Stimulated activated CD8-positive, alpha-beta memory T cell treated with anti-CD3 and anti-CD28 coated beads, Interleukin-12 subunit alpha, Interleukin-12 subunit beta, amount 100 ng/mL, for 4 hours (primary cell): ENCODE measurements at places on chromosomes 5 and 9.

DNA sequence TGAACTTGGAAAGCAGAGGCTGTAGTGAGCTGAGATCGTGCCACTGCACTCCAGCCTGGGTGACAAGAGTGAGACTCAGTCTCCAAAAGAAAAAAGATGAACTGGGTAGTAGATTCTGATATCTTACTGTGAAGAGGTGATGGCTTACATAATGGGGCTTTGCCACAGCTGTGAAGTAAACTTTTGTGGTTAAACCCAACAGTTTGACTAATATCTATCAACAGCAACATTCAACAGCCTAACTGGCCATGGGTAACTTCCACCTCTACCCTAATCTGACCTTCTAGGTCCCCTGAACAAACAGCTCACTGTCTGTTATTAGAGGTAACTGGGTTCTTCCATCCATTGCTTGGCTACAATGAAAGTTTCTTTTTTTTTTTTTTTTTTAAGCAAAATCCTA, 52.1 kb downstream of the TLE1 start:
- DNase-seq = no peak

DNA sequence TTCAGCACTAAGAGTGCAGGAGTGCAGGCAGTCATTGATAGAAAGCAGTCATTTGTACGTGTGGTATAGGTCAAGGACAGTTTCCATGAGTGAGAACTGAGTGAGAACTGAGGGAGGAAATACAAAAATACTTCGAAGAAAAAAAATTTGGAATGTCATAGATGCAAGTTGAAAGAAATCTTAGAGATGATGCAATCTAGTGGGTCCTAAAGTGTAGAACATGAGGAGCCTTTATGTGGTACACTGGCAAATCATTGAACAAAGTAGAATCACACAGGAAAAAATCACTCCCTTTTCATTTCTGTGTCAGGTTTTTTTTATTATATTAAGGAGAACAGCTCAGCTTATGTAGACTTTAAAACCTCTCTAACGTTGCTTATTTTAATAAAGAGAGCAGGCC, 26.4 kb upstream of the SLC1A1 start:
- DNase-seq = no peak

DNA sequence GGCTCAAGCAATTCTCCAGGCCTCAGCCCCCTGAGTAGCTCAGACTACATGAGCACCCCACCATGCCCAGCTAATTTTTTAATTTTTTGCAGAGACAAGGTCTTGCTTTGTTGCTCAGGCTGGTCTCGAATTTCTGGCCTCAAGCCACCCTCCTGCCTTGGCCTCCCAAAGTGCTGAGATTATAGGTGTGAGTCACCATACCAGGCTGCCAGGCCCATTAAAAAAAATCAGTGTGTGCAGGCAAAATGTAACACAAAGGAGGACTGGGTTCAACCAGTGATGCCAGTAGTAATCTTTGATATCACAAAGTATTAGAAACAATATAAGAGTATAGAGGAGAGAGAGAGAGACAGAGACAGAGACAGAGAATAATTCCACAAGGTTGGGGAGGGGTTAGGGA, 322.7 kb downstream of the MSX2 start:
- no peak for DNase-seq

GRCh38 chr5:116145416-116145815, 60.6 kb downstream of the COMMD10 start:
- DNase-seq = no peak

GRCh38 chr9:134361426-134361825, 35.2 kb downstream of the RXRA start:
- DNase-seq = no peak

DNA sequence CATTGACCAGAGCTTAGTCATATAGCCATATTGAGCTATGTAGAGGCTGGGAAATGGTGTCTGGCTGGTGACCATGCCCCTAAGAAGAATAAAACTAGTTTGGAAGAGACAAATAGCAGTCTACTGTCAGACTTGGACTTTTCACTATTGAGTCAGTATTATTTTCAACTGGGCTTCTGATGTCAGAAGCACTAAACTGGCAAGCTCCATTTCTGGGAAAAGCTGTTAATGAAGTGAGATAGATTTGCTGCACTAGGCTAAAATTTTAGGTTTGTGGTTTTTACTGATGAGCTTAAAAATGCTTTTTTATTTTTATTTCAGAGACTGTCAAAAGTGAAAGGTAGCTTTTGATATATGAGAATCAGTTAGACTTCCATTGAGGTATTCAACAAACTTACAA, 220.2 kb downstream of the RAB3C start:
- no peak for DNase-seq

GRCh38 chr5:140190872-140191218, 15.9 kb downstream of the CYSTM1 start:
- no peak for DNase-seq

DNA sequence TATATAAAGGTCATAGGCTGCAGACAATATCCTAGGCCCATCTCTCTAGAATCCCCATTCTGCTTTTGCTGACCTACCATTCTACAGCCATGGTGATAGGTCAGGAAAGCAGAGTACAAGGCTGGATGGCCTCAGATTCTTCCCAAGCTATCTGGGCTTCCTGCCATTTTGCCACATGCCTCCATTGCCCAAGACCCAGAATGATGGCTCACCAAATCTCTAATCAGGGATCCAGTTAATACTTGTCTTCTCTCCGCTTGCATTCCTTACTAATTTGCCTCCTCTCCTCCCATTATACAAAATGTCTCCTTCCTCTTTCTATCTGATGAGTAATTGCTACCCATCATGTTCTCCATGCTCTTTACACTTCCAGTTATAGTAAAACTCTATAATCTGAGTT, 22.7 kb upstream of the NDUFS4 start:
- no peak for DNase-seq

GRCh38 chr5:131679911-131680310, 44.9 kb upstream of the RAPGEF6 start:
- DNase-seq = no peak

GRCh38 chr5:52760695-52761366, 26.9 kb upstream of the ITGA1 start:
- DNase-seq = no peak

GRCh38 chr9:104177003-104177611, 83.0 kb downstream of the SMC2 start:
- no peak for DNase-seq

DNA sequence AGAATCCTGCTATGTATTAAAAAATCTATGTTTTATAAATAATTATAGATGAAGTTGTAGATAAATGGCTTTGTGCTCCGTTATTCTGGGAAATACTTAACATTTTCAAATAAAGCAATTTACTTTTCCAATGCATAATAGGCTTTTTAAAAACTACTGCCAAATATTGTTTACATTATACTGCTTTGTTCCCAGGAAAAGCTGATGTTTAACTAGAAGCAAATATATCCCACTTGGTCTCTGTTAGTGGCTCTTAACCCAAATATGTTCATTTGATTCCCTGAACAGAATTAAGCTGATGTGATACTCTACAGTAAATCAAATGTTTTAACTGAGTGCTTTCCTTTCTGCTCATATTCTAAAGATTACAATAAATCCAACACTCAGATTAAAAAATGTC, 326.3 kb downstream of the SLCO4C1 start:
- no peak for DNase-seq
